ENCODE measurements at places on chromosomes 4 and X.
A peak's percentile ranks its signal among the peaks of the same experiment; 100 is the strongest.

DNA sequence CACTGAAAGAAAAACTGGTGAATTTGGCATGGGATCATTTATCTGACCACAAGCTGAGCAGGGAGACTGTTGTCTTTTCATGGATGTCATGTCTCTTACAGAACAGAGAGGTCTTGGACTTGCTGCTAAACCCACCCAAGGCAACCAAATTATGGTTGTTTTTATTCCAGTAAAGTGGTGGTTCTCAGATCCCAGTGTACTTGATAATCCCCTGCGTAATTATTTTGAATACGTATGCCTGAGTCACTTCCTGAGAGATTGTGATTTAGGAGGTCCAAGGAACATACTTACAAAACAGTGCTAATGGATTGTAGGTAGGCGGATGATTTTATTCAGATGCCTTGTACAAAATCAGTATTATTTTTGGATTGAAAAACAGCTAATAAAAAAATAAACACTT is 585.6 kb downstream of the IL1RAPL1 start:
- DNase-seq, result no peak
- H3K36me3 ChIP-seq, result no peaks in the 10 kb centered on the region
- H3K4me3 ChIP-seq, result no peak overlapping the region

DNA sequence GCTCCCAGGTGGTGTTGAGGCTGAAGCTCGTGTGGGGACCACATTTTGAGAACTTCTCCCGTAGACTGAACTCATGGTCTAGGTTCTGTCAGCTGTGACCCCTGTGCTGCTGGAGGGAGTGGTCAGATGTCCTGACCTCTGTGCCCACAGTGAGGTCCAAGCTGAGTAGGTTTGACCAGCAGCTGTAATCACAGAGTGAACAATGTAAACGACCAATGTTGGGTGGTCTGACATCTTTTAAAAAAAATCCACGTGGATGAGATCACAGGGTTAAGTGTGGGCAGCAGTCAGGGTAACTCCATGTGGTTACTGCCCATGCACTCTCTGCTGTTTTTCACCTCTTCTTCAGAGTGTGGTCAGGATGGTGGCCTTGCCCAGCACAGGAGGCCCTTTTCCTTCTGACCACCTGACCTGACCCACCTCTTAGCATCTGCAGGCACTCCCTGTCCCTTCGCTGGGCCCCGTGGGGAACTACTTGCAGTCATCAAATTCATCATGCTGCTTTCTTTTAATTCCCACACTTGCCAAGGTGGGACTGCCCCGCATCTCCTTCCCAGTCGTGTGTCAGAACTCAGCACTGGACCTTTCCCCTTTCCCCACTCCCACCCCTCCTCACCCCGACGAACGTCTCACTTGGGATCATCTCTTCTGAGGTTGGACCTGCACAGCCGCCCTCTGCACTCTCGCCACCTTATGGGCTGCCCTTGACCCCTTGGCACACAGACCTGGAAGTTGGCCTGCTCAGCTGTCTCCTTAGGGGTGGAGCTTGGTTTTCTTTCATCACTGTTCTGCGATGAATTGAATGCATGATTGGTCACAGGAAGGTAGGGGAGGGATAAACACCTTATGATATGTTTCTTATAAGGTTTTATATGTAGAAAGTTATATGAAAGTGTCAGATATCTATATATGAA is 120.1 kb downstream of the PTTG2 start:
- H3K27ac ChIP-seq, result peak overlapping the region; percentile 80
- peaks cover 5% of the 10 kb centered on the region for H3K36me3 ChIP-seq
- H3K4me1 ChIP-seq, result peaks cover 67% of the 10 kb centered on the region
- DNase-seq, result no peak

DNA sequence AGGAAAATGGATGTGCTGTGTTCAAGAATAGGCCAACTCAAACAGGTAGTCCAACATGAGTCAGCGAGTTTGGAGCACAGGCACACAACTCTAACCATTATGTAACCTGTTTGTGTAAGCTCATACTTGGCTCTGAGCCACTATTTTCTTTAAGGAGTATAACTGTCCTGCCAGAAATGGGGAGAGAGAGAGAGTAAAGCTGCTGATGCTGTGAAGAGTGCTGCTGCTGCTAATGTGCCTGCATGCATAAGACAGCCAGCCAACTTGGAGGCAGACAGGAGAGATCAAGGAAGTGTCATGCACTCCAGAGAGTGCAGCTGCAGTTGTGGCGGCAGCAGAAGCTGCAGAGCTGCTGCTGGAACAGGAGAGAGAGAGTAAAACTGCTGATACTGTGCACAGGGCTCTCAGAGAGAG is 11.7 kb upstream of the STATH start:
- H3K27me3 ChIP-seq, result no peaks in the 10 kb centered on the region
- no peaks in the 10 kb centered on the region for H3K4me1 ChIP-seq
- peak; percentile 46 for DNase-seq

- H3K4me3 ChIP-seq, result no peak overlapping the region
- DNase-seq, result no peak
- H3K4me1 ChIP-seq, result no peaks in the 10 kb centered on the region
- H3K27me3 ChIP-seq, result no peaks in the 10 kb centered on the region
- no peak overlapping the region for H3K27ac ChIP-seq
Observed at GRCh38 chr4:8048856-8049676, 109.4 kb upstream of the AFAP1 start.

DNA sequence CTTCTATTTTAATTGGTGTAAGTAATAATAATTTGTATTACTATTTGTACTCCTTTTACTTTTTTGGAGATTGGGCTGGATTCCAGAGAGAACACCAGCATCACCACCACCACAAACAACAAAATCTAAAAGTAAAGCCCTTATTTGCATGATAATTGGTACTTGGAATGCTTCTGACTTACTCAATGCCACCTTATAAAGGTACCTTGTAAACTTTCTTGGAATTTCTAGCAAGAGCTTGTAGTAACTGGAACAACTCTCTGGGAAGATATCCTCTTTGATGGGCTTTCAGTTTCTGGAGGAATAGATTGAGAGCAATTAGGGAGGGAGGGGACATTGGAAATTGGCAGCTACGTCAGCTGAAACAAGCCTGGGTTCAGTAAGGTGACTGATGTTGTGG is 20.2 kb upstream of the PITX2 start:
- no peaks in the 10 kb centered on the region for H3K27me3 ChIP-seq
- no peak for DNase-seq
- no peak overlapping the region for H3K27ac ChIP-seq
- no peak overlapping the region for H3K4me3 ChIP-seq
- no peaks in the 10 kb centered on the region for H3K4me1 ChIP-seq

DNA sequence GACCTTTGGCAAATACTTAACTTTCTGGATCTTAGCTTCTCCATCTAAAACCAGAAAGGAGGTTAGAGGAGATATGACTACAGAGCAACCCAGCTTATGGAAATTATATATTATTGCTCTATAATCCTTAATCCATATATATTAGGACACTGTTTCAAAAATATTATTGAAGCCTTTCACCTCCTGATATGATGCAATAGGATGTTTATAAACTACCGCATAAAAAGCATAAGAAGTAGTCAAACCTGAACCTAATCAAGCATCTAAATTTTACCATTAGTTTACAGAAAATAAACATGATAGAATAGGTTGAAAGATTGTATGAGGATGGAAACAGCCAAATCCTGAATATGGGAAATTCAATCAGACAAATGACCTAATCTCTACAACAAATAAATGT is 5.6 kb upstream of the FAM200B start:
- H3K4me3 ChIP-seq, result no peak overlapping the region
- peaks cover 35% of the 10 kb centered on the region for H3K4me1 ChIP-seq
- H3K36me3 ChIP-seq, result no peaks in the 10 kb centered on the region
- no peak for DNase-seq

- DNase-seq, result no peak
- no peaks in the 10 kb centered on the region for H3K27me3 ChIP-seq
- H3K36me3 ChIP-seq, result peaks cover 9% of the 10 kb centered on the region
- peaks cover 34% of the 10 kb centered on the region for H3K4me1 ChIP-seq
- H3K4me3 ChIP-seq, result peak overlapping the region; percentile 79
Observed at GRCh38 chr4:39637221-39637585, 1.5 kb downstream of the SMIM14 start.

DNA sequence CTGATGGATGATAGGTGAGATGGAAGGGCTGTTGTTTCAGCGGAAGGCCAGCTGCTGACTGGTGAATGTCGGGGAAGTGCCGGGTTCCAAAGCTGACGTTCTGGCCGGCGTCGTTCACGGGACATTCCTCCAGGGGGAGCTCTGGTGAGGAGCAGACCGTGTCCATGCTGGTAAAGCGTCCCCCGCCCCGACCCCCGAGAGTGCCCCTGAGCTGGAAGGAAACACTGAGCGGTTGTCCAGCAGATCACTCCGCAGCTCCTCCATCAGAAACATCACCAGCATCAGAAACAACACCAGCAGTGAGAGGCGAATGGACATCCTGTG is 18.6 kb upstream of the ADRA2C start:
- no peak for DNase-seq
- no peak overlapping the region for H3K4me3 ChIP-seq
- H3K4me1 ChIP-seq, result no peaks in the 10 kb centered on the region
- peaks cover 89% of the 10 kb centered on the region for H3K27me3 ChIP-seq
- no peaks in the 10 kb centered on the region for H3K36me3 ChIP-seq

DNA sequence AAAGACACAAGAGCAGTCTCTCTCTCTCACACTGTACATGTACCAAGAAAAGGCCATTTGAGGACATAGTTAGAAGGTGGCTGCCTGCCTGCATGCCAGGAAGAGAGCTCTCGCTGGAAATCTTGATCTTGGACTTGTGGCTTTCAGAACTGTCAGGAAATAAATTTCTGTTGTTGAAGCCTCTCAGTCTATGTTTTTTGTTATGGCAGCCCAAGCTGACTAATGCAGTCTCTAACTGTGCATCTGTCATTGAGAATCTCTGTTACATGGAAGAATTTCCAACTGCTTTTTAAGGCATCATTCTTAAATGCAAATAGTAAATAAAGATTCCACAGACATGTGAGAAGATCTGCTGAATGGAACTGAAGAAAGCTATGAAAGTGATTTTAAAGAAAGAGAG is 198.3 kb downstream of the PCDH10 start:
- H3K27ac ChIP-seq, result no peak overlapping the region
- H3K4me1 ChIP-seq, result no peaks in the 10 kb centered on the region
- H3K4me3 ChIP-seq, result no peak overlapping the region
- H3K27me3 ChIP-seq, result no peaks in the 10 kb centered on the region
- no peaks in the 10 kb centered on the region for H3K36me3 ChIP-seq

DNA sequence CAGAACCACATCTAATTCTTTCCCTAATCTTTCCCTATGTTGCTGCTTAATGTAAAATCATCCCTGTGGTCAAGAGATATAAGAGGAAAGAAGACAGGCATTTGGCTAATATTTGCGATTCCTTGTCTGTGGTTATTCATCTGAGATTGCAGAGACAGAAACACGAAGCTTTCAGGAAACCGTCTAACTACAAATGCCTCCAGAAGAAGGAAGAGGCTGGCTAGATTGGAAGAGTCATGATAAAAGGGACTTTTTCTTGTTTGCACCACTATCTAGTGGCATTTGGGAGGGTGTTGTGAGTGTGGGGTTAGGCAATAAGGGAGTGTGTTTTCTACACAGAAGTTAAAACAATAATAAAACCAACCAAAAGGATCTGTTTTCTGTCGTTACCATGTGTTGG is 43.9 kb downstream of the TMEM154 start:
- H3K36me3 ChIP-seq, result no peaks in the 10 kb centered on the region
- no peaks in the 10 kb centered on the region for H3K4me1 ChIP-seq
- H3K27me3 ChIP-seq, result no peaks in the 10 kb centered on the region
- no peak overlapping the region for H3K27ac ChIP-seq
- DNase-seq, result no peak
- no peak overlapping the region for H3K4me3 ChIP-seq

- H3K27me3 ChIP-seq, result no peaks in the 10 kb centered on the region
- H3K36me3 ChIP-seq, result peaks cover 11% of the 10 kb centered on the region
- H3K4me3 ChIP-seq, result no peak overlapping the region
- H3K27ac ChIP-seq, result no peak overlapping the region
Observed at GRCh38 chr4:89109841-89110540, 1.3 kb upstream of the TIGD2 start.
